ENCODE measurements at places on chromosomes 13 and 19.

GRCh38 chr13:112859817-112860190 is 109.2 kb upstream of the MCF2L start:
- DNase-seq = no peak

GRCh38 chr19:51226067-51226466 is 1.2 kb downstream of the CD33 start:
- peak; percentile 43 for DNase-seq

GRCh38 chr13:43019811-43020210 is 3.6 kb upstream of the DNAJC15 start:
- no peak for DNase-seq

DNA sequence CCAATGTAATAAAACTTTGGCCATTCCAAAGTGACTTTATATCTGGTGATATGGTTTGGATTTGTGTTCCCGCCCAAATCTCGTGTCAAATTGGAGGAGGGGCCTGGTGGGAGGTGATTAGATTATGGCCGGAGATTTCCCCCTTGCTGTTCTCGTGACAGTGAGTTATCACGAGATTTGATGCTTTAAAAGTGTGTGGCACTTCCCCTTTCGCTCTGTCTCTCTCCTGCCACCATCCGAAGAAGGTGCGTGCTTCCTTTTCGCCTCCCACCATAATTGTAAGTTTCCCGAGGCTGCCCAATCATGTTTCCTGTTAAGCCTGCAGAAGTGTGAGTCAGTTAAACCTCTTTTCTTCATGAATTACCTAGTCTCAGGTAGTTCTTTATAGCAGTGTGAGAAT is 9.3 kb upstream of the NALCN start:
- no peak for DNase-seq

GRCh38 chr13:51647067-51647466 is 62.8 kb downstream of the WDFY2 start:
- peak; percentile 27 for DNase-seq

GRCh38 chr19:48290771-48291488 is 21.0 kb downstream of the ZNF114 start:
- peak; percentile 83 for DNase-seq
